Aorta (tissue), 5 donors: ENCODE measurements at places on chromosomes 4 and X.

DNA sequence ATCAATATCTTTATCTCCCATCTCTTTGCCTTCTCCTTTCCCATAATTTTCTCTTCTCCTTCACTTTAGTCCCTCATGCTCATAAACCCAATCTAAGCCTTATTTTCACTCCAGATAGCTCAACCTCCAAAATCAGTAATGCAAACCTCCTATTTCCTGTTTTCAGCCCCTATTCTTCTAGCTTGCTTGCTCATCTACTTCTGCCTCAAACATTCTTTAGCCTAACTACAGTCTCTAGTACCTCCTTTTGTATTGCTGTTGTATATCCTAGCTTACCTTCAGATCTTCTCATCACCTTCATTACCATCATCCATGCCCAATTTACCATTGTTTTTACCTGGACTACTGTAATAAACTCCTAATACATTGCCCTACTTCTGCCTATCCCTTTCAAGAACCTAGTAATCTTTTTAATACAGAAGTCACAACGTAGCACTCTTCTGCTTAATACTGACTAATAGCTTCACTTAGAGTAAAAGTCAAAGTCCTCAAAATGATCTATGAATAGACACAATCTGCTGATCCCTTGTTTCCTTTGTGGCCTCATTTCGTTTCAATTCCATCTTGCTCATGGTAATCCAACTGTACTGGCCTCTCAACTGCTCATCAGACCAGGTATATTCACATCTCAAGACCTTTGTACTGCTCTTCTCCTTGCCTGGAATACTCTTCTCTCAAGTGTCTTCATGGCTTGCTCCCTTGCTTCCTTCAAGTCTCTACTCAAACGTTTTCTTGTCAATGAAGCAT lies 123.4 kb downstream of the FAM13A start:
- H3K4me3 ChIP-seq, result no peak overlapping the region
- H3K36me3 ChIP-seq, result no peaks in the 10 kb centered on the region
- no peak for DNase-seq
- H3K27me3 ChIP-seq, result no peaks in the 10 kb centered on the region
- H3K4me1 ChIP-seq, result no peaks in the 10 kb centered on the region

GRCh38 chr4:71294301-71294700 lies 44.5 kb upstream of the SLC4A4 start:
- no peaks in the 10 kb centered on the region for H3K4me1 ChIP-seq
- H3K27me3 ChIP-seq, result no peaks in the 10 kb centered on the region
- DNase-seq, result no peak
- H3K27ac ChIP-seq, result no peak overlapping the region

DNA sequence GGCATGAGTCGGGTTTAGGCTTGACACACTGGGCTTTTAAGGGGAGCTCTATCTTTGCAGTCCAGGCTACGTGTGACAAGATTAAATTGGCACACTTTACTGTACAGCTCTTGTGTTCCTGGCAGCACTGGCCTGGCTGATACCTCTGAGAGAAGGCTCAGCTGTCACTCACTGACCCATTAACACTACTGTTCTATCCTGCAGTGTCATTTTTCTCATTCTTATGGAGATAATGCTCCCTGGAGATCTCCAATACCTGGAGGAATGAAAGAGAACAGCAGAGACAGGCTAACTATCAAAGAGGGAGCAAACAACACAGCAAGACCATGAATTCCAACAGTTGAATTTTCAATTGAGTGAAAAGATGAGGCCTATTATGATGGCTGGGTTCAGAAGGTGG lies 1.7 kb upstream of the PDHA2 start:
- H3K27me3 ChIP-seq, result no peaks in the 10 kb centered on the region
- no peak for DNase-seq
- H3K36me3 ChIP-seq, result no peaks in the 10 kb centered on the region
- no peak overlapping the region for H3K27ac ChIP-seq

DNA sequence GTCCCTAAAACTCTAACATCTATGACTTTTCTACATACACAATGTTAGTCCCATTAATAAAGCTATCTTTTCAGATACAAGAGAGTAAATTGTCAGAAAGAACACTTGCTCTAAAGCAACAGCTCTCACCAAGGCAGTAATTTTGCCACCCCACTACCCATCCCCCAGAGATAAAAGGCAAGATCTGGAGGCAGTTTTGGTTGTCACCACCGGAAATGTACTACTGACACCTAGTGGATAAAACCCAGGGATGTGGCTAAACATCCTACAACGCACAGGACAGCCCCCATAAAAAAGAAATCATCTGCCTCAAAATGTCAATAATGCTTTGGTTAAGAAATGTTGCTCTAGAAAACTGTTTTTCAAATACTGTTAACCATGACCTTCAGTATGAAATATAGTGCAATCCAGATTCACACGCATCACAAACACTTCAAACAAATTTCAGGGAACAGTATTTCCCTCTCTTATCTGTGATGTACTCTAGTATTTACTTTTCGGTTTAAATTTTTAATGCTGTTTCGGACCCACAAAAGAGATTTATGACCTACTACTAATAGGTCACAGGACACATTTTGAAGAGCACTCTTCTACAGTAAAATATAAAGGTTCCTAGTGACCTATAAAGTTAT lies 5.1 kb downstream of the FBXL5 start:
- H3K36me3 ChIP-seq, result no peaks in the 10 kb centered on the region
- DNase-seq, result no peak
- no peaks in the 10 kb centered on the region for H3K27me3 ChIP-seq
- peak overlapping the region; percentile 82 for H3K27ac ChIP-seq
- H3K4me1 ChIP-seq, result no peaks in the 10 kb centered on the region
- no peak overlapping the region for H3K4me3 ChIP-seq

GRCh38 chr4:34649716-34650115 lies 1594.6 kb downstream of the ARAP2 start:
- H3K4me3 ChIP-seq, result no peak overlapping the region
- no peaks in the 10 kb centered on the region for H3K36me3 ChIP-seq
- no peak for DNase-seq
- no peaks in the 10 kb centered on the region for H3K27me3 ChIP-seq
- H3K4me1 ChIP-seq, result no peaks in the 10 kb centered on the region

DNA sequence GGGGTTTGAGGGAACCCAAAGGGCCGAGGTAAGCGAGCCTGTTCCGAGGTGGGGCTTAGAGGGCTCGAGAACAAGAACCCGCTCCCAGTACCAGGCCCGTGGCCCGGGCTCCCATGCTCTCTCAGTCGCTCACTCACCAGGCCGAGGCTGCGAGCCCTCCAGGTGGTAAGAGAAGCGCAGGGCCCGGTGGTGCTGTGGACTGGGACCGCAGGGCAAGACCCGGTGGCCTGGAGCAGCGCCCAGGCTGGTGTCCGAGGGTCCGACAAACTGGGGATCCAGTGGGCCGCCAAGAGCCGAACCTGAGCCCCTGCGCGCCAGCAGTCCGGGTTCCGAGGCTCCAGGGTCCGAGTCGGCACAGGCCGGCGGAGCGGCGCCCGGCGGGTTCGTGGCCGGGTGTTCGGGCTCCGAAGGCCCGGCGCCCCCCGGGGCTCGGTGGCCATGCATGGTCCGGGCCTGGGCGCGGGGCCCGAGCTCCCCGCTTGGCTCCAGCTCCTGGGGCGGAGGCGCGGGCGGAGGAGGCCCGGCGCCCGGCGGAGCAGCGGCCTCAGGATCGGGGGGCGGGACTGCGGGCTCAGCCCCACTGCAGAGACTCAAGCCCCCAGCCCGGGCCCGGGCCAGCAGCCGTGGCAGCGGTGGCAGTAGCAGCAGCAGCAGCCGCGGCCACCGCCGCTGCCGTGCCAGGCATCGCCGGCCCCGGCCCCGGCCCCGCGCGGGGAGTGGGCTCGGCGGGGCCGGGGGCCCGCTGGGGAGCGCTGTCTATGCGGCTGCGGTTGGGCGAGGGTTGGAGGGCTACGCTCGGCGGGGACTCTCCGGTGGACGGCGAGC lies 833 bp downstream of the FGD1 start:
- peak overlapping the region; percentile 61 for H3K4me3 ChIP-seq
- peak; percentile 57 for DNase-seq
- no peaks in the 10 kb centered on the region for H3K36me3 ChIP-seq
- H3K27ac ChIP-seq, result no peak overlapping the region
- no peaks in the 10 kb centered on the region for H3K4me1 ChIP-seq

GRCh38 chrX:18676470-18676869 lies 4.6 kb upstream of the RS1 start:
- H3K36me3 ChIP-seq, result no peaks in the 10 kb centered on the region
- H3K27ac ChIP-seq, result no peak overlapping the region
- DNase-seq, result no peak
- no peak overlapping the region for H3K4me3 ChIP-seq
- no peaks in the 10 kb centered on the region for H3K27me3 ChIP-seq

GRCh38 chr4:118953276-118953675 lies 64.6 kb downstream of the SYNPO2 start:
- H3K4me3 ChIP-seq, result no peak overlapping the region
- DNase-seq, result no peak
- no peaks in the 10 kb centered on the region for H3K27me3 ChIP-seq
- peaks cover 4% of the 10 kb centered on the region for H3K4me1 ChIP-seq
- no peaks in the 10 kb centered on the region for H3K36me3 ChIP-seq

DNA sequence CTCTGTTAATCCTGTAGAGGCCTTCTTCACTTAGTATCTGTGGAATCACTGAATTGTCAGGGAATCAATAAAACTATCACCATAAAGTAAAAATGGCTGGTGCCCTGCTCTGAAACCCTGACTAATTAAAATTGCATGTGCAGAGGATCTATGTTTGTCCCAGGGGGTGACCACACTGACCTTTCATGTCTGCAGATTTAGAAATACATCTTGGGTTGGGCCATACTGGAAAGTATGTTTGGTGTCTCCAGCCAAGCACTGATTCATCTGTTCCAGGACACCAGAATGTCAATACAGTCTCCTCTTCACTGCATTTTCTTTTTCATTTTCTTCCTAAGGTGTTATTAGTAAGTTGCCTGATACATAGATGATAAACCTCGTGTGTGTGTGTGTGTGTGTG lies 490.9 kb upstream of the INTU start:
- no peak overlapping the region for H3K4me3 ChIP-seq
- DNase-seq, result no peak
- H3K4me1 ChIP-seq, result no peaks in the 10 kb centered on the region
- H3K27me3 ChIP-seq, result no peaks in the 10 kb centered on the region
- no peak overlapping the region for H3K27ac ChIP-seq

DNA sequence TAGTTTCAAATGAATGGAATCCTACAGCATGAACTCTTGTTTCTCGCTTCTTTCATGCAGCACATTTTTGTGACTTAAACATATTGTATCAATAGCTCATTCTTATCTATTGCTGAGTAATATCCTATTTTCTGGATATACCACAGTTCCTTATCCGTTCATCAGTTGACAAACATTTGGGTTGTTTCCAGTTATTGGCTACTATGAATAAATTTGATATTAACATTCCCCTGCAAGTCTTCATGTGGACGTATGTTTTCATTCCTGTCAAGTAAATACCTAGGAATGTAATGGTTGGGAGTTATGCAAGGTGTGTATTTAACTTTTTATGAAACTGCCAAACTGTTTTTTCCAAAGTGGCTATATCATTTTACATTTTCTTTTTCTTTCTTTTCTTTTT lies 114.0 kb upstream of the SH3RF1 start:
- DNase-seq, result no peak
- no peak overlapping the region for H3K27ac ChIP-seq
- H3K27me3 ChIP-seq, result no peaks in the 10 kb centered on the region
- H3K4me1 ChIP-seq, result no peaks in the 10 kb centered on the region

- H3K4me3 ChIP-seq, result no peak overlapping the region
- no peak overlapping the region for H3K27ac ChIP-seq
- H3K36me3 ChIP-seq, result no peaks in the 10 kb centered on the region
- DNase-seq, result no peak
- no peaks in the 10 kb centered on the region for H3K27me3 ChIP-seq
- H3K4me1 ChIP-seq, result no peaks in the 10 kb centered on the region
Observed at GRCh38 chrX:42976746-42977366, 198.9 kb upstream of the PPP1R2C start.

GRCh38 chrX:17631647-17632046 lies 105.6 kb upstream of the SCML1 start:
- H3K4me3 ChIP-seq, result no peak overlapping the region
- H3K27me3 ChIP-seq, result no peaks in the 10 kb centered on the region
- DNase-seq, result no peak
- no peak overlapping the region for H3K27ac ChIP-seq

- no peak for DNase-seq
- no peaks in the 10 kb centered on the region for H3K27me3 ChIP-seq
Observed at GRCh38 chr4:150150629-150151062, 72.4 kb downstream of the DCLK2 start.

GRCh38 chr4:55143858-55144257 lies 18.5 kb upstream of the KDR start:
- no peaks in the 10 kb centered on the region for H3K36me3 ChIP-seq
- DNase-seq, result no peak
- H3K27ac ChIP-seq, result no peak overlapping the region
- H3K4me1 ChIP-seq, result no peaks in the 10 kb centered on the region

DNA sequence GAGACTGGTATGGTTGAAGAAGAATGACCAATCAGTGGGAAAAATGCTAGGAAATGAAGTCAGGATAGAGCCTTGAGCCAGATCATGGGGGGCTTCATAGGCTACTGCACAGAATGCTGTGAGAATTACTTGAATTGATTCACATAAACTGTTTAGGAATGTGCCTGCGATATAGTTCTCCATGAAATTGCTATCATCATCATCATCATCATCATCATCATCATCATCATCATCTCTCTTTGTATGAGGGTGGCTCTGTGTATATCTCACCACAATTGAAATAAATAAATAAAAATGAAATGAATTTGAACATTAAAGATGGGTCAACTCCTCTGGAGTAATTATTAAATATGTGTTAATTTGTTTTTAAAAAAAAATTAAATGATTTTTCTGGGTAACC lies 148.6 kb upstream of the LEF1 start:
- no peaks in the 10 kb centered on the region for H3K27me3 ChIP-seq
- H3K4me1 ChIP-seq, result no peaks in the 10 kb centered on the region
- H3K36me3 ChIP-seq, result no peaks in the 10 kb centered on the region
- no peak overlapping the region for H3K27ac ChIP-seq
- DNase-seq, result no peak
- no peak overlapping the region for H3K4me3 ChIP-seq
